ENCODE measurements at places on chromosomes 5 and 9.

GRCh38 chr9:72843520-72844439, 109.1 kb downstream of the ALDH1A1 start:
- DNase-seq, result no peak

GRCh38 chr5:123364441-123365155, 58.6 kb downstream of the CEP120 start:
- DNase-seq, result no peak

DNA sequence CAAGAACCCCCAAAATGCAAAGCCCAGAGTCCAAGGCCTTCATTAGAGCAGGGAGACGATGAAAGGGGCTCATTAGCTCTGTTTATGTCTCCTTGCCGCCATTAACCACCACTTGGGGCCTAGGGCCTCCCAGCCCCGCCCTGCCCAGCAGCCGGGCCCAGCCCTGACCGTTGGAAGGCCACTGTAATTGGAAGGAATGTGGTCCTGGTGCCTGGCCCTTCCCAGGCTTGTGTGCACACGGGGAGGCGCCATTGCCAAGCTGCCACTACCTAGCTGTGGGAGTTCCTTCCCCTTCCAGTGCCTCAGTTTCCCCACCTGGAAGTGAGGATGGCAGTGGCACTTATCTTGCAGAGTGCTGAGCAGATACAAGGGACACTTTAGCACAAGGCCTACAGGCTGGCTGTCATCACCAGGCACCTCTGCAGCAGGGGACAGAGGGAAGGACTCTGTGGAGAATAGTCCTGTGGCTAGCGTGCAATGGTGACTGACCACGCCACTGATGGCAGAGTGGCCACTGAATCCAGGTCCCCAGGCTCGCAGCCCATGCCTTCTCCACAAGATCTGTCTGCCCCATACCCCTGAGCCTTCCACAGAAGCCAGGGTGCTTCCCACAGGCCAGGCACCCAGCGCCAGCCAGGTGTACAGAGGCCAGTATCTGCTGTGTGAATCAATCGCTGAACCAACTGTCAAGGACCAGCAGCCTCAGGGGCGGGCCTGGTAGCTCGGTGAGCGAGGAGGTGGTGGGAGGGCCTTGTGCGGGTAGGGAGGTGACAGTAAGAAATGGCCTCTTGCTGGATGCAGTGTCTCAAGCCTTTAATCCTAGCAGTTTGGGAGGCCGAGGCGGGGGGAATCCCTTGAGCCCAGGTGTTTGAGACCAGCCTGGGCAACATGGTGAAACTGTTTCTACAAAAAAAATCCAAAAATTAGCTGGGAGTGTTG, 20.8 kb downstream of the GBGT1 start:
- no peak for DNase-seq

GRCh38 chr5:153974131-153974812, 64.4 kb downstream of the FAM114A2 start:
- DNase-seq, result peak; percentile 64

GRCh38 chr5:172283862-172284610, 472 bp upstream of the UBTD2 start:
- peak; percentile 8 for DNase-seq

DNA sequence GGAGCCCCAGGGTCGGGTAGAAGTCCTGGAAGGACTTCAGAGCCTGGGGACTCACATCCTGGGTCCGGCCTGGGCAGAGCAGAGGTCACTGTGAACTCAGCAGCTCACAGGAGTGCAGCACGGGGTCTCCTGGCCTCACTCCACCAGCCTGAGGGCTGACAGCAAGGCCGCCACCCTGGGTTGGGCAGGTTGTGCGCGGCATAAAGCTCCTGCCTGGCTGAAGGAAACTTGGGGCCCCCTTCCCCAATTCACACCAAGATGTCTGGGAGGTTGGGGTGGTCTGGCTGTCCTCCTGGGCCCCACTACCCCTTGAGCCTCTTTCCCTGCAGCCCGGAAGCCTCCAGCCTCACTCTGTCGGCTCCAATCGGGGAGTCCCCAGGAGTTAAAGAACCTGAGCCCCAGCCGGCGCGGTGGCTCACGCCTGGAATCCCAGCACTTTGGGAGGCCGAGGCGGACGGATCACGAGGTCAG, 2.1 kb downstream of the LCN15 start:
- DNase-seq, result no peak

GRCh38 chr5:116613445-116613844, 38.8 kb upstream of the SEMA6A start:
- DNase-seq, result no peak

GRCh38 chr5:179923436-179923835, 15.7 kb upstream of the TBC1D9B start:
- no peak for DNase-seq

DNA sequence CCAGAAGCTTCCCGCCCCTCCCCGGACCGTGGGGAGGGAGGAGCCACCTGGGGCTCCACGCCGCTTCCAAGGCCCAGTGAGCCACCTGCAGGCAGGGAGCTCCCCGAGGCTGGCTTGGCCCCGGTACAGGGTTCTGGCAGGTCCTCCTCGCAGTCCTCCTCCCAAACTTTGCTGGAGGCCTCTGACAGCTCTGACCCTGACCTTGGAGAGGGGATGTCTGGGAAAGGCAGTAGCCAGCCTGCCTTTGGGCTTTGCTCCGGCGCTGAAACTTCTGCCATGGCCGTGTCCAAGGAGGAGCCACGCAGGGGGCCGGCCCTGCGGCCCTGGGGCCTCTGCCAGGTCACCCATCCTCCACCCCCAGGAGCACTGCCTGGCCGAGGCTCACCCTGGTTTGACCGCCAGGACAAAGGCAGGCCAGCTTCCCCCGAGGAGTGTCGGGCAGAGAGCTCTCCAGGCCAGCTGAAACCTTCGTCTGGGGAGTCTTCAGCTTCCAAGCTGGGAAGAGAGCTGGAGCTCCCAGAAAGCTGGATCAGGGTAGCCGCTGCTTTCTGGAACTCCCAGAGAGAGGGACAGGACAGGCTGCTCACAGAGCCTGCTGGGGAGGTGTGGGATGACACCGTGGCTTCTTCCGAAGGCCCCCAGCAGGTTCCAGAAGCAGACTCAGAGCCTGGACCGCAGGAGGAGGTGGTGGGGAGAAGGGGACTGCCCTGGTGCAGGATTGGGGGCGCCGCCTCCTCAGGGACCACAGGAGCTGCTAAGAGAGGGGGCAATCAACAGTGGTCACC, 9.0 kb upstream of the QSOX2 start:
- no peak for DNase-seq

GRCh38 chr9:137464291-137464999, 5.3 kb upstream of the NSMF start:
- no peak for DNase-seq

All from NCI-H1694 (cell line).